Stimulated activated effector memory CD8-positive, alpha-beta T cell treated with anti-CD3 and anti-CD28 coated beads, Interleukin-12 subunit alpha, Interleukin-12 subunit beta, amount 100 ng/mL, for 72 hours (primary cell): ENCODE measurements at places on chromosomes 2 and 18.

- no peak for DNase-seq
Observed at GRCh38 chr18:70288171-70288850, 534 bp upstream of the SOCS6 start.

- DNase-seq: no peak
Observed at GRCh38 chr18:39627936-39628335, 2062.3 kb upstream of the CELF4 start.

GRCh38 chr2:64562148-64562784 is 38.1 kb downstream of the AFTPH start:
- no peak for DNase-seq

- no peak for DNase-seq
Observed at GRCh38 chr2:173952267-173953046, 12.7 kb downstream of the SP3 start.

GRCh38 chr2:185417111-185417510 is 321.5 kb upstream of the FSIP2 start:
- DNase-seq: no peak

GRCh38 chr2:43419876-43420275 is 176.0 kb downstream of the THADA start:
- DNase-seq: no peak

DNA sequence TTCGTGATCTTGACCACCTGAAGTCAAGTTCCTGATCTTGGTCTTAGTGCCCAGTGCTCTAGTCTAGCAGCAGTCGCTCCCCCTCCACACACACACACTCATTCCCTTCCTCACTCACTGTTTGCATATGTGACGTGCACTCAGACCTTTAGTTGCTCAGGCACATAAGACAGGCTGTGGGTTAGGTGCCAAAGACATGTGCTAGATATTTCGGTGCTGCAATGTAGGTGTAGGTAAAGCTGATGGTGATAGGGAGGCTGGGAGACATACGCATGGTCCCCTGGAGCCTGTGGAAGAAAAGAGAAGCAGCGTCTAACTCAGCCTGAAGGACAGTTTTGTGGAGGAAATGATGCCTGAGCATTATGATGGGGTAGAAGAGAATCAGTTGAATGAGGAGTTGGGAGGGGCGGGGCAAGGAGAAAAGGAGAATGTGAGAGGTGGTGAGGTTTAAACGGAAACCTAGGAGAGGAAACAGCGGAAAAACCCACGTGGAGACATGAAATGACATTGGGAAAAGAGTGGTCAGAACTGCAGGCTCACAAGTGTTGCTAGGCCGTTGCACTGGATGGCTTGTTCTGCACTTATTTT is 3.8 kb downstream of the TTC39C start:
- DNase-seq: no peak

DNA sequence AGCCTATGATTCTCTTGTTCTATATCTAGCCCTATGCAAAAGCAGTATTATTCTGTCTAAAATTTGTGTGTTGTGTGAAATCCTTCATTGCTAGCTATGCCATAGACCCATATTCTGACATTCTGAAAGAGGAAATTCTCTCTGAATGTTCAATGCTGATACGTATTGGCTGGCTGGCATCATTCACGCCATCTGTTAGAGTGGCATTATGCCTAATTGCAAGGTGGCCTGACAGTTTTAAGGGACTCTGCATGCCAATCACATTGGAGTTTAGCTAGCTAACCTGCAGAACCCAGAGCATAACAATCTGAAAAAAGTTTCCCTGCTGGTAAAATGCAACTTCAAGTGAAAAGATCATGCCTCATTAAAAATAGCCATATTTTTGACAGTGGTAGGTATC is 316.0 kb downstream of the SOX11 start:
- no peak for DNase-seq

- no peak for DNase-seq
Observed at GRCh38 chr2:73114273-73114867, 1.6 kb upstream of the RAB11FIP5 start.

DNA sequence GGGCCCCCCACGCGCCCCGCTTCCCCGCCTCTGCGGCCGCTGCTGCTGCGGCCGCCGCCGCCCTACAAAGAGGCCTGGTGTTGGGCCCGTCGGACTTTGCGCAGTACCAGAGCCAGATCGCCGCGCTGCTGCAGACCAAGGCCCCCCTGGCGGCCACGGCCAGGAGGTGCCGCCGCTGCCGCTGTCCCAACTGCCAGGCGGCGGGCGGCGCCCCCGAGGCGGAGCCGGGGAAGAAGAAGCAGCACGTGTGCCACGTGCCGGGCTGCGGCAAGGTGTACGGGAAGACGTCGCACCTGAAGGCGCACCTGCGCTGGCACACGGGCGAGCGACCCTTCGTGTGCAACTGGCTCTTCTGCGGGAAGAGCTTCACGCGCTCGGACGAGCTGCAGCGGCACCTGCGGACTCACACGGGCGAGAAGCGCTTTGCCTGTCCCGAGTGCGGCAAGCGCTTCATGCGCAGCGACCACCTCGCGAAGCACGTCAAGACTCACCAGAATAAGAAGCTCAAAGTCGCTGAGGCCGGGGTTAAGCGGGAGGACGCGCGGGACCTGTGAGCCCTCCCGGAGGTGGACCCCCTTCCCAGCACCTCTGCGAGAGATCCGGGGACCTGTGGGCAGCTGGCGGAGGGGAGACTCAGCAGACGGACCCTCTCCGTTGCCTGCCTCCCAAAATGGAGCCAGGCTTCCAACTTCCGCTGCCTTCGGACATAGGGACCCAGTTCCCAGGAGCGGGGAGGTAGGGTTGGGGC is 1.9 kb downstream of the SP5 start:
- DNase-seq: no peak

DNA sequence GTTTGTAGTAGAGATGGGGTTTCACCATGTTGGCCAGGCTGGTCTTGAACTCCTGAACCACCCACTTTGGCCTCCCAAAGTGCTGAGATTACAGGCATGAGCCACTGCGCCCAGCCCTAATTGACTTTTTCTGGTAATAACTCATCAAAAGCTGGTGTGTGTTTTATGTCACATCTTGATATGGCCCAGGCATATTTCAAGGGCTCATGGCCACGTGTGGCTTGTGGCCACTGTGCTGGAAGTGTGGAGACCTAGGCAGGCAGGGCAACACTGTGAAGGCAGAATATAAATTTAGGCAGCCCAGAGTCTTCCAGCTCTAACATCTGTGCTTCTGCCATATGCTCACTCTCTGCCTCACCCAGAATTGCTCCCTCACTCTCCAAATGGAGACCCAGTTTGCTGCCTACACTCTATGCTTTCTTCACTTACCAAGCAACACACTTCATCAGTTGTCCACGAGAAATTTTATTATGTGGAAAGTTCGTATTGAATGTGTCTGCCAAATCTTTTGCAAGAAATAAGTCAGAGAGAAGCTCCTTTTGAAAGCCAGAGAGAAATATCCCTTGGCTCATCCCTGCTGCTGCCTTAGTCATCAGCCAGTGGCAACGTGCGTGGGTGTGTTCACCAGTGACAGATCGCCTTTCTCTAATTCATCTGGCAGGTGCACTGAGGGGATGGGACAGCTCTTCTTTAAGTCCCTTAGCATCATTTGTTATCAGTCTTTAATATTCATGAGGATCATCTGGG is 129.4 kb upstream of the CXCR4 start:
- DNase-seq: no peak

DNA sequence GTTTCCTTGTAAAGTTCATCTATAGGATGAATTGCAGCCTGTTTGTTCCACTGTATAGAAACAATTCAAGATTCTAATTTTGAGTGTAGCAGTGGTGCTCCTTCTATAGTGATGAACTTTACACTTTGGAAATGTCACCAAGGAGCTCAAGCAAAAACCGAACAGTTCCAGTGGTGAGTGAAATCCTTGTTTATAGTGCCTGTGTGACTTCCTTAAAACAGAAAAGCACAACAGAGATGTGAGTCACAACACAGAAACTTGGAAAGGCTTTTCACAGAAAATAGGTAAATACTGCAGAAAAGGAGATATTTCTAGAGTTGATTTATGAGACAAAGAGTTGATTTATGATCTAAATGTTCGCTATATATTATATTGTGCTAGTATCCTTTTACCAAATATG is 482.0 kb downstream of the PTPRM start:
- DNase-seq: no peak

- DNase-seq: peak; percentile 53
Observed at GRCh38 chr18:54805571-54806334, 22.5 kb upstream of the RAB27B start.

GRCh38 chr2:131056204-131056931 is 36.9 kb downstream of the FAM168B start:
- DNase-seq: no peak

- no peak for DNase-seq
Observed at GRCh38 chr2:23703037-23703582, 223.8 kb downstream of the ATAD2B start.

- DNase-seq: no peak
Observed at GRCh38 chr2:60480089-60480773, 73.2 kb downstream of the BCL11A start.

- DNase-seq: no peak
Observed at GRCh38 chr2:47422560-47422959, 19.6 kb downstream of the MSH2 start.

- no peak for DNase-seq
Observed at GRCh38 chr2:12577091-12577490, 139.6 kb upstream of the TRIB2 start.

DNA sequence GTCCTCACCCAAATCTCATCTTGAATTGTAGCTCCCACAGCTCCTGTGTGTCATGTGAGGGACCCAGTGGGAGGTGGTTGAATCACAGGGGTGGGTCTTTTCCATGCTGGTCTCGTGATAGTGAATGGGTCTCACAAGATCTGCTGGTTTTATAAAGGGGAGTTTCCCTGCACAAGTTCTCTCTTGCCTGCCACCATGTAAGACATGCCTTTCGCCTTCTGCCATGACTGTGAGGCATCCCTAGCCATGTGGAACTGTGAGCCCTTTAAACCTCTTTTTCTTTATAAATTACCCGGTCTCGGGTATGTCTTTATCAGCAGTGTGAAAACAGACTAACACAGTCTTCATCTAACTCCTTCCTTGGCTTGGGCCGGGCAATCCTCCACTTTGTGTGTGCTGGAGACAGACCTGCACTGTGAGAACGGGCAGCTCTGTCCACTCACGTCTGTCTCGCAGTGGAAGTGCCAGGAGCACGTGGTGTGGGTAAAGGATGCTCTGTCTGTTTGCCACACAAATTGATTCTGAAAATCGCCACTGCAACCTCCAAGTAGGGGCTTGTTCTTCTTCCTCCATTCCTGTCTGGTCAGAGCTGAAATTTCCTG is 47.6 kb upstream of the OTOS start:
- DNase-seq: no peak

DNA sequence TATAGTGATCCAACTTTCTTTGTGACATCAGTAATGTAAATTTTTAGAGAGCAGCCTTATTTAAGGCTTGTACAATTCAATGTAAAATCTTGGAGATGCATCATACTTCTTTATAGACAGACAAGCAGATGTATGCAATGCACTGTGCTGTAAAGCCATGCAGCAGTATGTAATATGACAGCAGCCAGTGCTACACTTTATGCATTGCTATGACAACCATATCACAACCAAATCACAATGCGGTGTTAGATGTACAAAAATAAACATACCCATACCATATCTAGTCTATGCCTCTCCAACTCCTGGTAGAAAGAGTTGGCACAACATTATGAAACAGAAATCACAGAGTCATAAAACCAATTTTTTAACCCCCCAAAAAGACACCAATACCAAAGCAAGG is 110.3 kb upstream of the WDSUB1 start:
- DNase-seq: no peak

- no peak for DNase-seq
Observed at GRCh38 chr18:55997151-55997561, 409.2 kb upstream of the TCF4 start.

GRCh38 chr2:3460831-3461800 is 58.2 kb downstream of the ADI1 start:
- no peak for DNase-seq

- DNase-seq: peak; percentile 94
Observed at GRCh38 chr2:43127208-43127940, 99.0 kb downstream of the ZFP36L2 start.

- DNase-seq: no peak
Observed at GRCh38 chr2:163541943-163542342, 193.9 kb downstream of the FIGN start.

DNA sequence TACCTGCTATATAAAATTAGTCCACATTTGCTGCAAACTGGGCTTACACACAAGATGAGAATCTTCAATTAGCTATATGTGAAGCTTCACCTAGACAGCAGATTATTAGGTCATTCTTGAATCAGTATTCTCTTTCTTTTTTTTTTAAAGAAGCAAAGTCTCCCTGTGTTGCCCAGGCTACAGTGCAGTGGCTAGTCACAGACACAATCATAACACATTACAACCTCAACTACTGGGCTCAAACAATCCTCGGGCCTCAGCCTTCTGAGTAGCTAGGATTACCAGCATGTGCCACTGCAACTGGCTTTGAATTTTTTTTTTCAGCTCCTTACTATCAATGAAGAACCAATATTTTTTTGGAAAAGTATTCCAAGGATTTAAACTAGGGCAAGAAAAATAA is 30.5 kb downstream of the OLA1 start:
- DNase-seq: no peak

- no peak for DNase-seq
Observed at GRCh38 chr2:136122661-136123060, 4.7 kb upstream of the CXCR4 start.

- no peak for DNase-seq
Observed at GRCh38 chr2:38596229-38596628, 6.5 kb downstream of the HNRNPLL start.

- DNase-seq: no peak
Observed at GRCh38 chr2:20473128-20473527, 26.3 kb downstream of the RHOB start.

GRCh38 chr2:176146101-176146500 is 5.2 kb upstream of the HOXD4 start:
- DNase-seq: no peak

DNA sequence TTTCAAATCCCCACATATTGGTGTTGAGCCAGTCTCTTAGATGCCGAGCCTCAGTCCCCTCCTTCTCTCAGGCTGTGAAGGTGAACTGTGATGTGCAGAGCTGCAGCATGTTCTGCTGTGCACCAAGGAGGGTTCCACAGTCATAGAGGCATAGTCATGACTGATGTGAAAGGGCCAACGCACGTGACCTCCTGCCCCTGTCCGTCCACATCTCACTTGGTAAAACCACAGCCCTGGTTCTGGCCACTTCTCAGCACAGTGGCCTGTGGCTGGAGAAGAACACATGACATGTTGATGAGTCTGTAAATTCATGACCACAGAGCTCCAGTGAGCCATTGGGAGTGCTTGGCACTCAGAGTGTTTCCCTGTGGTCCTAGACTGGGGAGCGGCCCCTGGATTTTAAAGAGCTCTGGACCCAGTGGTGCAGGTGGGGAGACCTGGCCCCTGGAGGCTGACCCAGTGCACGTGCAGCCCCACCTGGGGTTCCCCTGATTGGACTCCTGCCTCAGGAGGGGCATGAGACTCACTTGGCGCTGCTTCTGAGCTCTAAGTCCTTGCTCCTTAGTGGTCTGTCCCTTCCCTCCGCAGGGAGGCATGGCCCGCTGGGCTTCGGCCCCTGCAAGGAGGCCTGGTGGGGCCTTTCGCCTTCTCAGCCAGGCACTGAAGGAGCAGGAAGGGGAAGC is 25.3 kb downstream of the INPP4A start:
- DNase-seq: no peak
